Endothelial cell (in vitro differentiated cells): ENCODE measurements at places on chromosomes 1 and 21. TPM values are rescaled to one million over a fixed set of nuclear protein-coding genes. Genes with fewer than 3 reads are reported as not detected.
A peak's percentile ranks its signal among the peaks of the same experiment; 100 is the strongest.

- no peak overlapping the region for H3K4me3 ChIP-seq
- H3K27me3 ChIP-seq, result peaks cover 2% of the 10 kb centered on the region
- H3K36me3 ChIP-seq, result peaks cover 44% of the 10 kb centered on the region
- no peak overlapping the region for H3K27ac ChIP-seq
Measured at GRCh38 chr1:46284597-46285564, 18.5 kb downstream of the LRRC41 start.

GRCh38 chr1:91546301-91546581 lies 45.6 kb downstream of the CDC7 start:
- no peak overlapping the region for H3K27ac ChIP-seq
- no peaks in the 10 kb centered on the region for H3K36me3 ChIP-seq
- H3K27me3 ChIP-seq, result peaks cover 2% of the 10 kb centered on the region
- H3K4me3 ChIP-seq, result no peak overlapping the region
- peaks cover 43% of the 10 kb centered on the region for H3K4me1 ChIP-seq
- no peak for DNase-seq

DNA sequence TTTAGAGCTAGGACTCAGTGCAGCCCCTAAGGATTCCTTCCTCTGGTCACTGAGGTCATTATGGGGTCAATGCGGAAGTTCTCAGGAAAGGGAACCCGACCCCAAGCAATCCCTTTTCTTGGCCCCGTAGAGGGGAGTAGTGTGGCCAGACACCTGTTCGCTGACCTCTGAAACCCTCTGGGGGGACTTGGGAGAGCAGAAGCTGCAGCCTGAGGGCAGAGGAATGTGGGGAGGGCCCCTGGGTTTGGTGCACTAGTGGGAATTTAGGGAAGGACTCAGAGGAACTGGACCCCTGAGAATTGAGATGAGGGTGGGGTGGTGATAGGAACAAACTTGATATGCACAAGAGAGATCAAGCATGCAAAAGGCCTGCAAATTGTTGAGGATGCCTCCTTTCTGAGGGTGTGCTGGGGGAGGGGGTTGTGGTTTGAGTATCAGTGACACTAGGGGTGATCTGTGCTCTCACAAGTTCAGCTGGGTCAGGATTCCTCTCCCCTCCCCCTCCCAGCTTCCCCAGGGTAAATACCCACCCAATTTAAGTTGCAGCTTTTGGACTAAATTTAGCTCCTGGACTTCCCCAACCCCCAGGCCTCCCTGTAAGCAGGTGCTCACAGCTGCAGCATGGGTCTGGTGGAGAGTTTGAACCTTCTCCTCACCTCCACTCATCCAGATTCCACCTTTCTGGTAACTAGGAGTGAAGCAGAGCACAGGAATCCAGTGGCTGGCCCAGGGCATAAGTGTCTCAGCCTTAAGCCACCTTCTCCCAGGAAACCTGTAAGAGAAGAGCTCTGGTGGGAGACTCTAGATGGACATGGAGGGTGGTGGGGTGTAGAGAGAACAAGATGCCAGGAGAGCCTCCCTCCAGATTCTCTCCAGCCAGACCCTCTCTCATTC lies 13.5 kb downstream of the ADAMTSL4 start:
- H3K4me3 ChIP-seq, result peak overlapping the region; percentile 26
- H3K4me1 ChIP-seq, result peaks cover 54% of the 10 kb centered on the region
- peaks cover 4% of the 10 kb centered on the region for H3K36me3 ChIP-seq
- H3K27me3 ChIP-seq, result peaks cover 9% of the 10 kb centered on the region

GRCh38 chr21:26888931-26889330 lies 43.7 kb upstream of the ADAMTS1 start:
- H3K36me3 ChIP-seq, result no peaks in the 10 kb centered on the region
- no peak for DNase-seq
- no peak overlapping the region for H3K4me3 ChIP-seq
- H3K27me3 ChIP-seq, result no peaks in the 10 kb centered on the region

- H3K4me1 ChIP-seq, result peaks cover 4% of the 10 kb centered on the region
- H3K4me3 ChIP-seq, result no peak overlapping the region
- H3K36me3 ChIP-seq, result no peaks in the 10 kb centered on the region
- H3K27me3 ChIP-seq, result peaks cover 4% of the 10 kb centered on the region
Measured at GRCh38 chr1:94654919-94655318, 113.4 kb upstream of the F3 start.

- no peak overlapping the region for H3K27ac ChIP-seq
- H3K4me1 ChIP-seq, result no peaks in the 10 kb centered on the region
- no peak overlapping the region for H3K4me3 ChIP-seq
- H3K27me3 ChIP-seq, result no peaks in the 10 kb centered on the region
- H3K36me3 ChIP-seq, result no peaks in the 10 kb centered on the region
- peak; percentile 10 for DNase-seq
Measured at GRCh38 chr1:242847390-242847993, 323.0 kb upstream of the PLD5 start.

S100B gene
- total RNA-seq, result 0.54 TPM

PROX1 gene
- total RNA-seq, result 7.2 TPM
